ENCODE measurements at places on chromosomes 4 and X.

GRCh38 chr4:120796271-120796670, 126.3 kb downstream of the PRDM5 start:
- DNase-seq = no peak

DNA sequence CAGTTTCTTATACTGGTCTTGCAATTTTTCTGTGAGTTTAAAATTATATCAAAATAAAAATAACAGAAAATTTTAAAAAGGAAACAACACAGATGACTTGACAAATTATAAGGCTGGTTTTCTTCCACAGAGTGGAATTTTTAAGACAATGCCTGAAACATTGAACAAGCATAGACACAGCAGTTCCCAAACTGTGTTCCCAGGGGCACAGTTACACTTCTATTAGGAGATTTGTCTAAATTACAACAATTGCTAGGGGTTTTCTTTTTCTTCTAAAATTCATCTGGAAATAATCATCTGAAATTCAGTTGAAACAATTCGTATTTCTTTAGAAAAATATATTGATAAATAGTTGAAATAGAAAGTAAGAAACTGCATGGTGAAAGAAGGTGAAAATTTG, 26.2 kb downstream of the PDE5A start:
- DNase-seq = no peak

- DNase-seq = no peak
These were observed 7.1 kb downstream of the CCDC160 start for GRCh38 chrX:134244043-134244442.

DNA sequence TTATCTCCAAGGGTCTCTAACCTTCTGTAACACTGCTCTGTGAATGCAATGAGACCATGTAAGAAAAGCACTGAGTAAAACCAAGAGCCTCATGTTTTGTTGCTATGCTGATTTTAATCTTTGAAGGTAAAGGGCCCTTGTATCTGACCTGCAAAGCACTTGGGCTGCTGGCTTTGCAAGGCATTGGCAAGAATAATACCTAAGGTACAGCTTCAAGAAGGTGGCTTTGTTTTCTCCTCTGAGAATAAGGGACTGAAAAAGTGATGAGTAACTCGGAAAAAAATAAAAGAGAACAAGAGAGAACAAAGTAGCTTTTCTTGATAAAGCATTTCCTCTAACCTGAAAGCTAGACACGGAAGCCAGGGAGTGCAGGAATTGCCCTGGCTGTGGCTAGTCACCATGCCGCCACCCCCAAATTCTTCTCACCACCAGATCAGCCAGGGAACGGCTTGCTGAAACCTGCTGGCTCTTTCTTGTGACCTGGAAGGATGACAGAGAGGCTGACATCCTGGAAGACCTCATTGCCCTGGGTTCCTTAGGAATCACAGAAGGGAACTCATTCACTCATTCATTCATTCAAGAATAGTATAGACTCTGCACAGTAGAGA, 41.8 kb upstream of the HS3ST1 start:
- no peak for DNase-seq

GRCh38 chr4:75724867-75725724, 719 bp downstream of the USO1 start:
- peak; percentile 37 for DNase-seq

DNA sequence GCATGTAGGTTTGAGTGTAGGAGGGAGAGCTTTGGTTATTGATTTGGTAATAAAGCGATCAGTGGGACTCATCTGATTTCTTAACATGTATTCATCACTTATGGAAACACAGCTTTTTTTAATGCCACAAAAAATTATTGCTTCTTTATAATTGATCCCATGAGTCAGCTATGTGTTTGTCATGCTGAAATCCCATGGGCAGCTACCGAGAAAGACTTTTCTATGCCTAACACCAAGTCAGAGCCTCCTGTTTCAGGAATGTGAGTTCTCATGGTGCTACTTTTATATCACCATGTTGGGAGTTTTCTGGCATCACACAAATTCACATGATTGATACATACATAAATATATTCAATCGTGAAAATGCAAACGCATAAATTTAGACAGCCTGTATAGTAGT, 165.7 kb downstream of the RAPGEF2 start:
- DNase-seq = no peak

DNA sequence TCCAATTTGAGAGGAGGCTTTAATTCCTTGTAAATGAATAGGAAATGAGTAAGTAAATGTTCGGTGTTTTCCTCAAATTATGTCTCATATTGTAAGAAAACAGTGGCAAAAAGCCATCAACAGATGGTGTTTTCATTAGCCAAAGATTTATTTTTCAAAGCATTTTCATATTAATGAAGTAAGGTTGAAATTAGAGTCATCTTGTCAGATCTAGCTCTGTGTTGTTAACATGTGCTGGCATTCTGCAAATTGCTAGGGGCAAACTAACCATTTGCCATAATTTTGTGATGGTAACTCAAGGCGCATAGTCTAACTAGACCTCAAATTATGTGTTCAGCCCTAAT, 24.7 kb downstream of the MID2 start:
- DNase-seq = no peak

- DNase-seq = no peak
These were observed 274.9 kb upstream of the TEX13A start for GRCh38 chrX:105495376-105495775.

- DNase-seq = no peak
These were observed 133.3 kb upstream of the MAGEB16 start for GRCh38 chrX:35664833-35665232.

GRCh38 chr4:1721666-1722550, 587 bp downstream of the TACC3 start:
- no peak for DNase-seq

DNA sequence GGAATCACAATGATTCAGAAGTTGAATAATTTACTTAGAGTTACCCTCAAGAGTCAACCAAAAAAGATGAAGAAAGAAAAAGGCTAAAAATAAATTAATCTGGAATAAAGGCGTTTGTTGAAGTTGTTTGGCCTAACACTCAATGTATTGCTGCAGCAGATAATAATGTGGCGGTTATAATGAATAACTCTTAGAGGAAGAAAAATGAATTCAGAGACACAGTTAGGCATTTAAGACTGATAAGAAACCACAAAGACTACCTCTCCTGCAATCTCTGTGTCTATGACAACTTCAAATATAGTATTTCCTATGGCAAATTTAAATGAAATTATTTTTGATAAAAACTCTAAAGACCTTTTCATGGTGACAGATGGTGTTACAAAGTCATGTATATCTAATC, 1369.1 kb upstream of the AGA start:
- no peak for DNase-seq
